ENCODE measurements at places on chromosomes 4 and X. TPM values are rescaled to one million over a fixed set of nuclear protein-coding genes. Genes with fewer than 3 reads are reported as not detected.

Gene PRR32
- not detected for total RNA-seq

Gene HAND2
- 70.2 TPM for total RNA-seq

Gene KLHL4
- 4.8 TPM for total RNA-seq

Gene QRFPR
- total RNA-seq, result not detected

Gene ERVMER34-1
- not detected for total RNA-seq
